ENCODE measurements at places on chromosomes 11 and 22.

DNA sequence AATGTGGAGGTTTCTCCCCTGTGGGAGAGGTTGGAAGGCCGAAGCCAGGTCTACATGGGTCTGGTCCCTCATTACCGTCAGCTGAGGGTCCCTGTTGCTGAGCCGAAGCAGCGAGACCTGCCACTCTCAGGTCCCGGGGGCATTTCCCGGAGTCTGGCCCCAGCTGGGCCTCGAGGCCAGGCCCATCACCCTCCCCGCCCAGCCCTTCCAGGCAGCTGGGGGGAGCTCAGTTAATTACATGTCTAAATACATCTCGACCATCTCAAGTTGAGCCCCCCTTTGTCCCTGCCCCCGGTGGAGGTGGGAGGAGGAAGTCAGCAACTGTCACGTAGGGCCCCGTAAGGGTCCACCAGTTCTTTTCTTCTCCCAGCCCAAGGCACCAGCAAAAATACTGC, 3.6 kb downstream of the CDKN1C start:
- DNase-seq: no peak

DNA sequence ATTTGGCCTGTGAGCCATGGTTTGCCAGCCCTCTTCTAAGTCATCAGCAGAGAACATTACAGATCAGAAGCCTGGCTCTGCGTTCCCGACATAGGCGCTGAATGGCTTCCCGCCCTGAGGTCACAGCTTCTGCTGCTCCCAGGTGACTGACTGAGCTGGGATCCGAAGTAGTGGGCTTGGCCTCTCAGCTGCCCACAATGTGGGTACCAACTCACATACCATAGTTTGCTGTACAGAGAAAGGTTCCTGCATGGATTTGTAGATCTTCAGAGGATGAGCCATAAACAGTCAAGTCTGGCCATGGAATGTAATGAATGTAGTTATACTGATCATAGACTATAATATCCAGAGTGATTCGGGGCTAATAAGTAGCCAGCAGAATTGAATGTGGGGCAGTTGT, 42.6 kb downstream of the TEAD1 start:
- no peak for DNase-seq

- no peak for DNase-seq
Measured at GRCh38 chr11:56750190-56750589, 1.7 kb upstream of the OR9G4 start.

- DNase-seq: no peak
Measured at GRCh38 chr11:111766834-111767142, 599 bp upstream of the PPP2R1B start.

- DNase-seq: peak; percentile 85
Measured at GRCh38 chr11:95254131-95254704, 23.2 kb upstream of the SESN3 start.

DNA sequence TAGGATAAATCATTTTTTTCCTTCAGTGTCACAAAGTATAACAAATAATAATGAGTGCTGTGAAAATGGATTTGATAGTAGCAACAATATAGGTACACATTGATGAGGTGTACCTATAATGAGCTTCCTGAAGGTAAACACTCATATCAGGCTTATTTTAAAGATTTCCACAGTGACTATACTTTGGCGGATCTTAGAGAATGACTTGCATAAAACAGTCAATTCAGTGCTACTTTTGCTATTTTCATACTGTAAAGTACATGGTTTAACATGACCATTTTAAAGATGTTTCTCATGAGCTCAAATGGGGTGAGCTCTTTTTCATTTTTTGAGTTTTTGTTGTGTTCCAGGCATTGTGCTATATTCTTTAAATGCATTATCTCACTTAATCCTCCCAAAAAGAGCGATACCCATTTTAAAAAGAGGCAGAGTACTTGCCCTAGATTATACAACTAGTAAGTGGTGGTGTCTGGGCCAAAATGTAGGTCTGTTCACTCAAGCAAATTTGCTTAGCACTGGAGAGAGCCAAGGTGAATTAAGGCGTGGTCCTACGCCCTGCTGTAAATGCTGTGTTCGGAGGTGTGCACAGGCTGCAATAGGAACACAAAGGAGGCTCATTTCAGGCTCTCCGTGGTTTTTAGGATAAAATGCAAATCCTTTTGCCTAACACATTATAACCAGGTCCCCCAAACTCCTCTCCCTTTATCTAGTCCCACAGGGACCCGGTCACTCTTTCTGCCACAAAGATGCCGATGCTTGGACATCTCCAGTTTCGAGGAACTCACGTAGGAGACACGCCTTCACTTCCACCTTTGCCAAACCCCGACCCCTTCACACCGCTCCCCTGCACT, 617 bp upstream of the ALKBH3 start:
- DNase-seq: no peak

DNA sequence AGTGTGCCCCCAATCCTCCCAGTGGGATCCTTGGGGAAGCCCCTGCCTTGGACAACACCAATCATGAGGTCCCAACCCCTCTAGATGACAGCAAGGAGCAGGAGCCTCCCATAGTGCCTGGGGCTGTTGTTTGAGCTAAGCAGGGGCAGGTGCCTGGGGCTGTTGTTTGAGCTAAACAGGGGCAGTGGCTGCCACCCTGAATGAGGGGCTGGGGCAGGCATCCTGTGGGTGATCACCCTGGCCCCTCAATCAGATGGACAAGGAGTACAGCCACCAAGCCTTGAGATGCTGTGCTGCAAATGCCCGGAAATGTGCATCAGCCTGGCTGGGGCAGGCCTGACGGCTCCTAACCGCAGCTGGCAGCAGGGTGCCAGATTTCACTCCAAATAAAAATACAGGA, 66.7 kb downstream of the MYEOV start:
- no peak for DNase-seq

GRCh38 chr22:40331706-40332105, 14.6 kb upstream of the ADSL start:
- DNase-seq: no peak

GRCh38 chr11:43541993-43542392, 138.5 kb upstream of the HSD17B12 start:
- no peak for DNase-seq

DNA sequence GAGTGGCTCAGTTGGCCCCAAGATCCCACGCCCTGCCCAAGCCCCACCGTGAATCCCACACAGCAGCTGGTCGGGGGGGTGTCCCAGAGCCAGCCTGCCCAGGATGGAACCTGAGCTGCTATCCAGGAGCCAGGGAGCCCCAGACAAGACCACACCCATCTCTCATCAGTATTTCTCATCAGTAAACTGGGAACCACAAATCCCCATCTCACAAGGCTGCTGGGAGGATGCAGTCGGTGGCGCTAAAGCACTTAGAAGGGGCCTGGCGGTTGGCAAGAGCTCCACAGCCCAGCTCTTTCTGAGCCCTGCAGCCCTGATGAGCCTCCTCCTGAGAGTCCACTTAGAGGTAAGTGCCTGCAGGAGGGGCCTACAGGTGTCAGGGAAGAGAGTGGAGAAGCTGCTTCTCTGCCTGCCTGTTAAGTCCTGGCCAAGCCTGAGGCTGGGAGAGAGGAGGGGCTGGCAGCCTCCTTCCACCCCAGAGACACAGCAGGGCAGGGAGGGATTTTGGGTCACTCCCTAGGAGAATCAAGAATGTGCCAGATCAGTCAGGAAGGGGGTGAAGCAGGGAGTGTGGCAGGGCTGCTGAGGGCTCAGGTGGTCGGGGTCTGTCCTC, 6.1 kb downstream of the FADS3 start:
- DNase-seq: peak; percentile 85

DNA sequence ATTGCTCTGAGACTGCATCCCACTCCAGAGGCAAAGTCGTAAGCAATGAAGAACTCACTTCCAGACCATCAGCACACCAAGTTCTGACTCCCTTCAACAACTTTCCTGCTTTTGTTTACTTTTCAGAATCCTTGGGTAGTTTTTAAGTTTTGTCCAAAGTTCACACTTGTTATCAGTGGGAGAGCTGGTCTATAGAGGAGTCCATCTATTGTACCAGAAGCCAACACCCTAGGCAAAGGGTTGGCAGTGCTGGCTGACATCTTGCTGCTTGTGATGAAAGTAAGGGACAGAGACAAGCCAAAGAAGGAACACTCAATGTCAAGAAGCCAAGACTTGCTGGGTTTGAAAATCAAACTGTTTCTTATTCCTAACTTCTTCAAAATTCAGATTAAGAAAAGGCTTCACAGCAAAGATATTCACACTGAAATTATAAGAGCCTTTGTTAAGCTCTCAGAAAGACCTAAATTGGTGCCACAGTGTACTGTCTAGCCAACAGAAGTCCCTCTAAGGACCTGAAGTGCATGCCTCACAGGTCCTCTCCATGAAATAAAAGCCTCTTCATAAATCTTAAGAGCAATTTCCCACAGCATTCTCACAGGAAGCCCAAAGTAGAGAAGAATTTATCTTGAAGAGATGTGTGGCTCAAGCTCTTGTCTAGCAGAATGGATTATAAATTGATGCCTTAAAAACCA, 21.5 kb upstream of the LINC01488 start:
- no peak for DNase-seq

GRCh38 chr11:134780486-134781147, 368.6 kb upstream of the B3GAT1 start:
- DNase-seq: no peak

DNA sequence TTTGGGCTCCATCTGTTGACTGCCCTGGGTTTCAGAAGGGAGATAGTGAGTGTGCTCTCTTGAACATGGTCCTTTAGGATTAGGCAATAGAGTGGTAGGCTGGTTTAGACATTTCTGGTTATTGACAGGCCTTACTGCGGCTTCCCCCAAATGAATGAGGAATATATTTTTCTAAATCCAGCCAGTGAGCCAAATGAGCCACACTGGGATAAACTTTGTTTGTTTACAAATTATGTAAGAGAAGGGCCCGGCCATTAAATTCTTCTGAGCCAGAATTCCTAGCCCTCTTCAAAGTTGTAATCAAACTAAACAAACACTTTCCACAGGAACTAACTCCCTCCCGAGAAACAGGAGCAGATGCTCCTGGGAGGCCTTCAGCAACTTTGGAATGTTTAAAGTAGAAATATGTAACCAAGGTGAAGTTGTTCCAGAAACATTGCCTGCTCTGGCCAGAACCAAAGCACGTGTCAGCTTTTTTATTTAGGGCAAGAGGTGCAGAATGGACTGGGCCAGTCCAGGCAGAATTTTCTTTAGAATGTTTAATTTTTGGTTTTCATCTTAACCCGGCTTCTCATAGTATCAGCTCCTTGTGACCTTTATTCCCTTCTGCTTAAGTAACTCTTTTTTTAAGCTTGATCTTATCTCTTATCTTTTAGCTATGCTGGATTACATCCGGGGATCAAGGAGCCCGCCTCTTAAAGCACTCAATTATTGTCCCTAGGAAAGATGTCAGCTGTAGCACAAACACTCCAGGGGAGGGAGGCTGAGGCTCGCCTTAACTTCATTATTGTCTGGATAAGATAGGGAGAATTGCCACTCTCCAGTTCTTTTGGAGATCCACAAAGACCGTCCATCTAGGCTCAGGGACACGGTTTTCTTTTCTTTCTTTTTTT, 28.7 kb downstream of the ZNRF3 start:
- peak; percentile 53 for DNase-seq

GRCh38 chr11:11451501-11452005, 98.5 kb upstream of the CSNK2A3 start:
- no peak for DNase-seq

DNA sequence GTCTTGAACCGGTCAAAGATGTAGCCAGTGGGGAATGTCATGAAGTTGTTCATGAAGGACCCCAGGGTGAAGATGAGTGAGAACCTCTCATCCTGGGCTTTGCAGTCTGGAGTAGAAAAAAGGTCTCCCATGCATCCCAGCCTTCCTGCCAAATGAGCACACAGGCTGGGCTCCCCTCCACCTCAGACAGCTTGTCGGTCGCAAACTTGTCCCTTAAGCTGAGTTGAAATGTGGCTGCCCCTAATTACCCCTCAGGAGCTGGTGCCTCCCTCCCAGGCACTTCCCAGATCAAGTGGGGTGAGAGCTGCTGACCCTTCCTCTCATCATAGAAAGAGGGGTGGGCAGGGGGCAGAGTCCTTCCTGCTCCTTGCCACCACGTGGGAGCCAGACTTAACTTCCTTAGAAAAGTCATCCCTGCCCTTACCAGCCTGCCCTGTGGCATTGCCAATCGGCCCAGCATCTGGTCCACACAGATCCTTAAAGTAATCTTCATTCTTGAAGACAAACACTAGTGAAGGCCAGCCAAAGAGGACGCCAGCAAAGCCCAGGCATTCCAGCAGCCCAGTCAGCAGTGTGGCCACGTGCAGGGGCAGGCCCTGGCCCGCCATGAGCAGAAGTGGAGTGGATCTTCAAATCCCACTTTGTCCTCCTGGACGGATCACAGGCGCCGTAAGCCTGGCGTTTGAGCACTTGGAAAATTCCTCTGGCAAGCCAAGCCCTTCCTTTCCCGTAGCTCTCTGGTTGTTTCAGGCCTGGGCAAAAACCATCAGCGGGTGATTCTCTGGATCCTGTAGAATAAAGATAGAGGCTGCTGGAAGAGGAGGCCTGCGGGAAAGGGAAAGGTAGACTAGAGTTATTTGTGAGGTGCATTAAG, 1.1 kb downstream of the SLC43A3 start:
- no peak for DNase-seq

DNA sequence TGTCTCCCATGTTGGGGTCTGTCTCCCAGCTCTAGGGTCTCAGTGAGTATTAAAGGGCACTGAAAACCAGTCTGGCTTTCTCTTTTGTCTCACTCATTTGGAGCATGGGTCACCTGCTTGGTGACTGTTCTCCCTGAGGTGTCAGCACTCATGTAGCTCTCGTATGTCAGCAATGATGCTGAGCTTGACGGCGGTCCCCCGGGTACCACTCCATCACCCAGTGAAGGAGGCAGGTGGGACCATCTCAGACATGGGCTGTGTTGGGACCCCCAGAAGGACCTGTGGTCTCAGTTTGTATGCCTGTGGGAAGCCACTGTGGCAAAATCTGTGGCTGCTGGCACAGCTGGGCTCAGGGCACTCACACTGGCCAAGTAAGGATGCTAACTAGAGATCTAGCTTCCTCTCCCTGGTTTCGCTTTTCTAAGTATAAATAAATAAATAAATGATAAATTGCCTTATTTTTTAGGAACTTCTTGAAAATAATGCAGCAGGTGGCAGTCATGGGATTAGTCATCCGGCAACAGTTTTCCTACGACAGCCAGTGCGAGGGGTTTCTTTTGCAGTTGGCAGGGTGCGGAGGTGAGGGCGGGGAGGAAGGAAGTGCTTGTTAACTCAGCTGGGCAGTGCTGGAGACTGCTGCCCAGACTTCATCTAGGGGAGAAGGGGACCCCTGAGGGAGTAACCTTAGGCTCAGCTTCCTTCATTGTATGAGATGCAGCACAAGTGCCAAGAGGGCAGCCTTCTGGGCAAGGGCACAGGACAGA, 48.8 kb downstream of the OSBP2 start:
- no peak for DNase-seq

DNA sequence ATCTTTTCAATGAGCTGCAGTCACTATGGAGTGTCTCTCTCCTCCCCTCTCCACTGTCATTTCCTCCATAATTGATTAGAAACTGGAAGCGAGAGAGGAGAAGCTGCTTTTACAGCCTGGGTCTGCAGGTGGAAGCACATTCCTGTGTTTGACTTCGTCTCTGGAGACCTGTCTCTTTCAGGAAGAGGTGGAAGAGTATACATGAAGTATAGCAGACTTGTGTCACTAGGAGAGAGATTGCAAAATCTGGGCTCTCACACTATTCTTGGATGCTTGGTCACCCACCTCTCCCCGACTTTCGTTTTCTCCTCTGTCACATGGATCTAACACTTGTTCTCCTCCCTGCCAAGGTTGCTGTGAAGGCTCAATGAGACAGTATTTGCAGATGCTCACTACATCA, 323.3 kb downstream of the NTM start:
- DNase-seq: no peak

GRCh38 chr11:133803026-133803425, 42.3 kb downstream of the SPATA19 start:
- no peak for DNase-seq
